Glutamatergic neuron (in vitro differentiated cells): ENCODE measurements at places on chromosomes 2 and 18.

- peak; percentile 69 for DNase-seq
These were observed 29.7 kb downstream of the CCDC141 start for GRCh38 chr2:179020156-179020750.

DNA sequence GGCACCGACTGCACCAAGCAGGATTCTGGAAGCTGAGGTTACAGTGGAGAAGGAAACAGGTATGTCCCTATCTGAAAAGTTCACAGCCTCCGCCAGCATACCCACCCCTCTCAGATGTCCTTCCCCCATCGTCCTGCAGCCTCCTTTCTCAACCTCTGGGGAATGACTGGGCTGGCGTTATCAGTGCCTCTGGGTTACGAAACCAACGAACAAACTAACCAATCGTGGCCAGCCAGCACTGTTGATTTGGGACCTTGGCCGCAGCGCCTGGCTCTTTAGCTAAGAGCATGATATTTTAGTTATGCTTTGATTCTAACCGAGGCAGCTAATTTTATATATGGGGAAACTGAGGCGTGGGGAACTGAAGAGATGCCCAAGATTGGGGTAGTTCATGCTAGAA lies 233.0 kb downstream of the TFCP2L1 start:
- no peak for DNase-seq

GRCh38 chr2:209380293-209380692 lies 43.6 kb upstream of the MAP2 start:
- DNase-seq = no peak

- no peak for DNase-seq
These were observed 163.1 kb downstream of the MIB1 start for GRCh38 chr18:21903709-21904108.

DNA sequence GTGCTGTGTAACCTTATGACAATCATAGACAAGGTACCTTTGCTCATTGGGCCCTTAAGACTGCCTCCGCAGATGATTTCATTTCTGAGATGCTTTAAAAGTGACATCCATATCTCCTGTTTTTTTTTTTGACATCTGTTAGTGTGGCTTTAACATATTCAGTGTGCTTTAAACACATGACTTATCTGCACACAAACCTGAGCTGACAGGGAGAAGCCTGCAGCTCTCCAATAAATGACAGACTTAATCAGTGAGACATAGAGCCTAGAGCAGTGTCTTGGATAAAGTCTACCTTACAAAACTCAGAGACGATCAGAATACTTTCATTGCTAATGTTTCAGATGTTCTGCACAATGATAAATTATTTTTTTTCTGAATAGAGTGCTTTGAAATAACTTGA lies 130.7 kb downstream of the UBE2E3 start:
- DNase-seq = no peak

DNA sequence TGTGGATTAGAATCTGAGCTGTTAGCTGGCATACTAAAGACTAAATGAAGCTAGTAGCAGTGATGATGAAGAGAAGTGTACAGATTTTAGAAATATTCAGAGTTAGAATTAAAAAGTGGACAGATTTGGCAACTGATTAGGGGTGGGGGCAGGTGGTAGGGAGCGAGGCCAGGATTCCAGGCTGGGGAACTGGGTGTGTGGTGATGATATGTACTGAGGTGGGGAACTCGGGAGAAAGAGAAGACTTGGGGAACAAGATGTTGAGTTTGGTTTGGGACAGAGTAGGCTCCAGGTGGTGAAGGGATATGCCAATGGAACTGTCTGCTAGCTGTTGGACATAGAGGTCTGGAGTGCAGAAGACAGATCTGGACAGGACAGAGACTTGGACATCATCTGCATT lies 9.2 kb upstream of the CYP26B1 start:
- DNase-seq = no peak

DNA sequence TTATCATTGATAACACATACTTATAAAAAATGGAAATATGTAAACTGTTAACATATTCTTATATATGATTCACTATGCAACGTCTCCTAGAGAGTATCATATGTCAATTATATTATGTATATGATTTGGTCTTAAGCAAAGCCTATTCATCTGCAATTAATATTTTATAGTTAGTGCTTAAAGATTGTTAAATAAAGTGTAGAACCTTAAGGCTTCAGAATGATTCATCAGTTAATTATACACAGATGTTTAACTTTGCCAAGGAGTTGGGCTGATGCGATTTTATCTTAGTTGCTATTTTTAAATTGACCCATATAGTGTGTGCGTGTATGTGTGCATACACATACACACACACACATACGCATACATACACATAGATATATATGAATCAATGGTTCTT lies 323.1 kb downstream of the RBM43 start:
- DNase-seq = no peak

- DNase-seq = peak; percentile 18
These were observed 328.9 kb downstream of the TDRD15 start for GRCh38 chr2:21452678-21453077.

GRCh38 chr2:161388146-161388779 lies 27.8 kb upstream of the TBR1 start:
- no peak for DNase-seq

- DNase-seq = no peak
These were observed 4.6 kb downstream of the FN1 start for GRCh38 chr2:215431290-215431689.

DNA sequence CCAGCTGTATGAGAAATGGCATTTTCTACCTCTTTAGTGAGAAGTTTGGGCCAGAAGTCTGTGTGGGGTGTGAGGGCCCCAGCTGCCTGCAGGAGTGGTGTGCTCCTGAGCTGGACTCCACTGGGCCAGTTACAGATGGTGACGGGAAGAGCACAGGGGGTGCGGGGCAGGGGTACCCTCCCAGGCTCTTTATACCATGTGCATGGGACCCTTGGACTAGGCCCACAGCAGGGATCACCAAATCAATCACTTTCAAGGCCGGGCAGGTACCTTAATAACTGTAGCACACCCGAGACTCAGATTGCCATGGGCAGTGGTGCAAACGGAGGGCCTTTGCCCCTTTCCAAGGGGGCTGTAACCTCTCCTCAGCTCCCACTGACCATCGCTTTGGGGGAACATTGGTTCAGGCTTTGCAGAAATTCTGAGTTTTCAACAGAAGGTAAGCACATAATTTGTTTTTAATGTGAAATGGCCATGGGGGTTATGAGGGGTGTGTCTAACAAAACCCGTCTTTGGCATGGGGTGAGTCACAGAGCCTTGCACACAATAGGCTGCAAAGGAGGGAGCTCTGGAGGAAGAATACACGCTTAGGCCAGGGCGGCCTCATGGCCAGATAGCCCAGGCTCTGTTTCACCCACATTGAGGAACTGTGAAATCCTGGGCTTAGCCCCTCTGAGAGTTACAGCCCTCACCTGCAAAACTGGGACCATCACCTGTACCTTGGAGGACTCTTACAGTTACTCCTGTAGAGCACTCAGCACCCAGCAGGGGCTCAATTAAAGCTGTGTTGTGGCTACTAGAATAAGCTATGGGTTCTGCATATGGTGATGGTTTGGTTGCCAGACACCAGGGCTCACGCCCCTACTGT lies 141.0 kb upstream of the BCL2L11 start:
- DNase-seq = no peak

DNA sequence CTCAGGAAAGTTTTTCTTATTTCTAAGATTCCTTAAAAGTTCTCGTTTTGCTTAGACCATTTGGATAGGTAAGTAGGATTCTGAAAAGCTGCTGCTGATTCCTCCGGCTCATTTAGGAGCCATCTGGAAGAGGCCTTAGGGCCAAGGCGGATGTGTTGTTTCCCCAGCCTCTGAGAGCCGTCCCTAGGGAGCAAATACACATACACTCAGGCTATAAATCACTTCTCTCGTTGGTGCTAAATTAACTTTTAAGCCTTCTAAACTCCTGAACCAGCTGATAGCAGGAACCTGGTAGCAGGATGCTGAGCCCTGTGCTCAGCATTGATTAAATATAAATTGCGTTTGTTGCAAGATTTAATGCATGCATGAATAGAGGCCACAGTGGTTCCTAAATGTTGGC lies 109.8 kb downstream of the ADCYAP1 start:
- DNase-seq = no peak

- no peak for DNase-seq
These were observed 188.1 kb downstream of the ARL4C start for GRCh38 chr2:234308813-234309195.

DNA sequence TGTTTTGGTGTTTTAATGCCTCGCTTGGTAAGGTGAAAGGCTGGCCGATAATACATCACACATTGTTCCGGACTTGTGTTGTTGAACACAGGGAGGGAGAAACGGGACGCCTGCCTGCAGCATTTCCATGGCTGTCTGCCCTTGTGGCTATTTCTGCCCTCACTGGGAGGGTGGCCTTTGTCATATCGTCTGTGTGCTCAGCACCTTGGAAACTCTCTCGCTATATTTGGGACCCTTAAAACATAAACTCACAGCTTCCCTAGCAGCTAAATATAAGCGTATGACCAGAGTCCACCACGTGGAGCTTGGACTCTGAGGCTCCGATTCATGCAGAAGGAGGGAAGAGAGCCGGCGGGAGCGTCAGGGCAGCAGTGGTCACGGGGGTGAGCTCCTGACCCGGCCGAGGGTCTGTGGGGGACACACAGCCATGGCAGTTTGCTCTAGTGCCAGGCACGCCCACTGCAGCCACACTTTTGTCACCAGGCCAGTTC lies 111.7 kb downstream of the SH3BP4 start:
- DNase-seq = no peak

- no peak for DNase-seq
These were observed 127.0 kb upstream of the BCL2L11 start for GRCh38 chr2:110993557-110994231.

DNA sequence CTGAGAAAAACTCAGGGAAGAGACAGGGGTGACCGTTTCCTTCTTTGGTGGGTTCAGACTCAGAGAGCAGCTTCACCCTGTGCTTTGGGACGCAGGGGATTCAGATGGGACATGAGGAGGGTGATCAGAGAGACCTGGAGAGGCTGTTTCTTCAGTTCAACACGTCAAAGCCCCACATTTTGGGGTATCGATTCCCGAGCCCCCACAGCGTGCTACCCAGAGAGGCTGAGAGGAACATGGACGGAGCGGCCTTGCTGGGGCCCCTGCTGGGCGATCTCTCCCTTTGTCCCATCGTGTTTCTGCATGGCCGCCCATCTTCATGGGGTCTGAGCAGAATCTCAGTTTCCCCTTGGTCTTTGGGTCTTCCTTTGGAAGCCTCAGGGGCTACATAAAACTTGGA lies 38.2 kb upstream of the PXDN start:
- no peak for DNase-seq

DNA sequence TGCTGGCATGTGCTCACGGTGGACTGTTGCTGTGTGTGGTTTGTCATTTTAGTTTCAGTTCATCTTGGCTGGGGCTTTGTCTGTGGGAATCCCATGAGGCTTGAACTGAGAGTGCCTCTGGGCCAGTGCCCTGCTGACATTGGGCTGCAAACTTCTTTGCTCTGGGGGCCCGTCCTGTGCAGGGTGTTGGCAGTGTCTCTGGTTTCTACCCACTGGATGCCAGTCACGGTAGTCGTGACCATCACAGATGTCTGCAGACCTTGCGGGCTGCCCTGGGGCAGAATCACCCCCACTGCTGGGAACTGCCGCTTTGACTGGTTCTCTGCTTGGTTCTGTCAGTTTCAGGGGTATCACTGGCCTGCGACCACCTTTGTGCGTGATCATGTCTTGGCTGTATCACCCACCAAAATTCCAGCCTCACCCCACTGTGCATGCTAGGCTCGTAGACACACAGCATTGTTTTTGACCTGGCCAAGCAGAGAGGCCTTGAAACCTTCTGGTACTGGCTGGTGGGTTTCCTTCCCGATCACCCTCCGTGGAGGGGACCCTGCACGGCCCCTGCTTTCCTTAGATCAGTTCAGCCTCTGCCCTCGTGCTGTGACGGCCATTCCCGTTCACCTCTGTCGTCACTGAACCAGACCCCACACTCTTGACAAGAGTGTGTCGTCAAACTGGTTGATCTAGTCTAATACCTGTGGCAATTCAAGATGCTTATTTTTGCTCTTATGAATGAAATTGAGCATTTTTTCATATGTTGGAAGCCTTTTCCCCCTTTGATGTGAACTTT lies 57.6 kb downstream of the KCNG2 start:
- no peak for DNase-seq

DNA sequence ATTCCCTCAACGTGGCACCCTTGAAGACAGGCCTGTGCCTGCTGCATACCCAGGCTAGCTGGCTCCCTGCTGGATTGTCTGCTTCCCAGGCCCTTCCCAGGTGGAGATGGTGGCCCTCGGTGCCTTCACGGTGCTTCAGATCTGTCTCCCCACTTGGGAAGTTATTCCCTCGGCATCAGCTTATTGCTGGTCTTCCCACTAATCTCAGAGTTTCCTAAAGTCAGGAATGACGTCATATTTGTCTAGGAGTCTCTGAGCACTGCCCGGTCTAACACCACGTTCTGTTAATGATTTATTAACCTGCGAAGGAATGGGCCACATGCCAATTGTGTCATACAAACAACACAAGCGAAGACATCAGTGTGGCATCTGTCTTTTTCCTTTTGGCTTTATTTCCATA lies 269.8 kb upstream of the ID2 start:
- DNase-seq = no peak

DNA sequence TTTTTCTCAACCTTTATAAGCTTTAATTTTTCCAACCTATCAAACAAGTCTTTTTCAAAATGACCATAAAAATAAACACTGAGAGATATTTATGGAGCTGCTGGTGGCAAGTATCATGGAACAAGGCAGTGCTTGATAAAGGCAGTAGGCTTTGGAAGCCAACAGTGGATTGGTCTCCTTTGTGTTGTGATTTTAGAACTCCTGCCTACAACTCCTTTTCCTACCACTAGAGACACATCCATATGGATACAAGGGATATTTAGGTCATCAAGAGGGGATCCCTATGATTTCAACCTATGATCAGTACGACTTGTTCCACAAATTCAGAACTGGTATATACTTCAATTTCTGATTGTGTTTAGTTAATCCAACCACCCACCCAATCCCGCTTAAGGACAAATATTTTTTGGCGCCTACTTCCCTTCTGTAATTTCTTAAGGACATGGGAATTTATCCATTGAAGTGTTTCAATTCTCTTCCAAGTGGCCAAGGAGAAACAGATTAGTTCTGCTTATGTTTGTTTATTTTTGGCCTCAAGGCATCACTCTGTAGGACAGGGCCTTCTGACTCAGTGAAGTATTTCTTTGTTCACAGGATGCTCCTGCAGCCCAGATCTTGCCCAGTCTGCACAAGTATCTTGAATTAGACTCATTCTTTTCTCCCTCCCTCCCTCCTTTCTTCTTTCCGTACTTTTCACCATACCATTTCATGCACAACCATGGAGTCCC lies 2119.6 kb upstream of the PIK3C3 start:
- no peak for DNase-seq

- DNase-seq = no peak
These were observed 69.8 kb downstream of the POU3F3 start for GRCh38 chr2:104923665-104924064.

GRCh38 chr2:230423851-230424458 lies 8.0 kb downstream of the SP100 start:
- no peak for DNase-seq
